ENCODE measurements at places on chromosomes 11 and 22. TPM values are rescaled to one million over a fixed set of nuclear protein-coding genes. Genes with fewer than 3 reads are reported as not detected.
A peak's percentile ranks its signal among the peaks of the same experiment; 100 is the strongest.

The CHCHD10 gene
- polyA plus RNA-seq, result 3,552 TPM

GRCh38 chr22:40216041-40216756 is 38.5 kb downstream of the TNRC6B start:
- DNase-seq, result no peak

DNA sequence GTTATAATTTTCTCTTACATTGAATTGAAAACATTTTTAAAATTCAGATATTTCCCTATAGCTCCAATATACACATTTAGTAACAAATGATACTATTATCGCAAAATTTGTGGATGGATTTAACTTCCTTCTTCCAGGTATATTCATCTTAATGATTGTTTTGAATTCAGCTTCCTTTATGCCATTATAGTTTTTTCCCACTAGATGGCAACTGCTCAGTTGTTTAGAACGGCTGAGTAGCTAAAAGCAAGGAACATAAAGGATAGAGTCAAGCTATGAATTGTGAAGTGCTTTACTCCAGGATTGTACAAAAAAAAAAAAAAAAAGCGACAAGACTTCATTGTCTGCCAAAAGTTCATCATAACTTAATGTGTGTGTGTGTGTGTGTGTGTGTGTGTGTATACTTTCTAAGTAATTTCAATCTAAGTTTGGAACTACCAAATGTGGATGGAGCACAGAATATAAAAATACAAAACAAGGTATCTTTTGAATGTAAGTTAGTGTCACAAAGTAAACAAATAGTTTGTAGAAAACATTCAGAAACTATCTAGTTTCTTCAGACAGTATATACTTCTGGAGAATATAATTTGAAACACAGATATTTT is 846.4 kb downstream of the DLG2 start:
- no peak for DNase-seq

DNA sequence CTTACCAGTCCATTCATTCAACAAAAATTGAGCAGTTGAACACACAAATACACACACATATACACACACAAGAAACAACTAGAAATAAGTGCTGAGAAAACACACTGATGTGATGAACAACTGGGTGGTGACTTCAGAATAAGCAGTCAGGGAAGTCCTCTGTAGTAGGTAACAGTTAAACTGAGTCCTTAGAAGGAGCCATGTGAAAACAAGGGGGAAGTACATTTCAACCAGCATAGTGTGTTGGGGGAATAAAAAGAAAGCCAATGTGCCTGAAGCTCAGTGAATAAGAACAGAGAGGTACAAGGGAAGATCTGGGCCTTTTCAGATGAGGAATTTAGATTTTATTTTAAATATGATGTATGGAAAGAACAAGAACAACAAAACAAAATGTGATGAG is 6.8 kb upstream of the TMEM123 start:
- DNase-seq, result no peak

GRCh38 chr11:65396769-65397745 is 10.6 kb downstream of the FRMD8 start:
- no peak for DNase-seq

- no peak for DNase-seq
Observed at GRCh38 chr22:47112994-47113852, 350.8 kb downstream of the TBC1D22A start.

The ELFN2 gene
- under 0.01 TPM for polyA plus RNA-seq

DNA sequence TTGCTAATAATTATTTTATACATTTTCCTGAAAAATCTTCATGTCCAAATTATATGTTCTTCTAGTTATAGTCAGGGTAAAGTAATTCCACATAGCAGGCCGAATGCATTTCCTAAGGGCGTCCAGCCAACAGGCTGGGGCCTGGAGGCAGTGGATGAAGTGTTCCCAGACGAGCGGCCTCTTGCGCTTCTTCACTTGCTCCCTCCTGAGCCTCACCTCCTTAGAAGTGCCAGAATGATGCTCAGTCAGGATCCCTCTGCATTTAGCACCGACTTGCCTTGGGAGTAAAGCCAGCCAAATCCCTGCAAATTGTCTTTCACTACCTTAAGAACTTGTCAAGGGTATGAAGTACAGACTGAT is 1.5 kb downstream of the OLFML1 start:
- DNase-seq, result peak; percentile 22

DNA sequence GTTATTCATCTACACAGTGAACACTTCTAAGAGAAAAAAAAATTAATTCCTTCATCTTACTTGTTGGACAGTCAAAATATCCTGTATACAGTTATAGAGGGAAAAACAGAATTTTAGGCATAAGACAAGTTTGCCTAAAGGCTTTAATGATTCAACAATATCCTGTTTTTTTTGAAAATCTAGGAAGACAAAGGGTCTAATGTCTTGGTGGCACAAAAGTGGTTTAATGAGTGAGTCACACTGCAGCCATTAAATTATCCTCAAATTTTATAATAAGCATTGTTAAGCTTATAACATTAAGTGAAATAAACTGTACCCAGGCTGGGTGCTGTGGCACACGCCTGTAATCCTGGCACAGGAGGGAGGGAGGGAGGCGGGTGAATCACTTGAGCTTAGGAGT is 72.9 kb downstream of the GAB2 start:
- no peak for DNase-seq

The OR56B1 gene
- polyA plus RNA-seq, result not detected

DNA sequence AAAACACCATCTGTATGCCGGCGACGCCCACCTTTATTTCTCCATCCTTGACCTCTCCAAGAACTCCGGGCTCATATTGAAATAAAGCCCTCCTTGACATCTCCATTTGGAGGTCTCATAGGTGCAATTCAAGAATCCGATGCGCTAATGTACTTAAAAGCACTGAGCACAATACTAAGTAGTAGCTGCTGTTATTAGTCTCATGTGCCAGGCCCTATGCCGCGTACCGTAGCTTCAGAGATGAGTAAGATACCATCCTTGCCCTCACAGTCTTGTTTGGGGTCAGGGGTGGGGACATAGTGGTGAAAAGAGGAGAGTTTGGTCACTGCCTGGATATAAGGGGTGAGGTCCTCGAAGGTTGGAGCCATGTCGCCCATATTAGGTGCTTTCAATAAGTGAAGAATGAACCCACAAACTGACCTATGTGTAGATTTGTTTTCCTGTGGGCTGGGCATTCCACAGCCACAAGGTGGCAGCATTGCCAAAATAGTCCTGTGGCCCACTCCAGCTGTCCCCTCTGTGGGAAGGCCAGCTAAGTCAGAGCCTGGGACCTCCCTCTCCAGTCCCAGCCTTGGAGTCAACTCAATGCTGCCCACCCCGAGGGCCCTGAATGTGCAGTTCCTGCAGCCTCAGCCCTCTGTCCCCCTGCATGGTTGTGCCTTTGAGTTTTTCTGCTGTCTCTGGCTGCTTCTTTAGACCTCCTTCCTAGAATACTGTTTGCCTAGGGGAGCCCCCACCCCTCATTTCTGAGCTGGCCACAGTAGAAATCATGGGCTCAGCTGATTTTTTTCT is 6.5 kb downstream of the DCPS start:
- peak; percentile 74 for DNase-seq

- DNase-seq, result no peak
Observed at GRCh38 chr22:42256930-42257329, 13.5 kb downstream of the TCF20 start.

GRCh38 chr22:32158712-32159533 is at the start of gene C22orf42:
TSS of gene C22orf42 (minus strand) at chr22:32159303. CDS start at chr22:32159215, 88 bp downstream.
- DNase-seq, result no peak

- DNase-seq, result no peak
Observed at GRCh38 chr22:47013861-47014635, 251.6 kb downstream of the TBC1D22A start.

DNA sequence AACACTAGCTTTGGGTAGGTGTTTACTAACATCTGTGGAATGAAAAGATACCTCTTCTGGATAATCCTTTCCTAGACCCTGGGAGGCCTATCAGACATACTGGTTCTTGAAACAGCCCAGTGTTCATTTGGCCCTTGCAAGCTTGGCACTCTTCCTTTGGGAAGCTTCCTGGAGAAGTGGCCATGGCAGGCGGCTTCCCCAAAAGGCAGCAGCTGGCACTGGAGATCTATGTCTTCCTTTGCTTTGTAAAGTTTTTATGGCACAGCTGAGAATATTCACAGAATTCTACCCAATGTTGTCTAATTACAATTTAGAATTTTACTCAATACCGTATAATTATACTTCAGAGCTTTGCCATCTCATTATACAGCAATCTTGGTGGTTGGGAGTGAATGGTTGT is 199.2 kb upstream of the C11orf87 start:
- DNase-seq, result no peak

DNA sequence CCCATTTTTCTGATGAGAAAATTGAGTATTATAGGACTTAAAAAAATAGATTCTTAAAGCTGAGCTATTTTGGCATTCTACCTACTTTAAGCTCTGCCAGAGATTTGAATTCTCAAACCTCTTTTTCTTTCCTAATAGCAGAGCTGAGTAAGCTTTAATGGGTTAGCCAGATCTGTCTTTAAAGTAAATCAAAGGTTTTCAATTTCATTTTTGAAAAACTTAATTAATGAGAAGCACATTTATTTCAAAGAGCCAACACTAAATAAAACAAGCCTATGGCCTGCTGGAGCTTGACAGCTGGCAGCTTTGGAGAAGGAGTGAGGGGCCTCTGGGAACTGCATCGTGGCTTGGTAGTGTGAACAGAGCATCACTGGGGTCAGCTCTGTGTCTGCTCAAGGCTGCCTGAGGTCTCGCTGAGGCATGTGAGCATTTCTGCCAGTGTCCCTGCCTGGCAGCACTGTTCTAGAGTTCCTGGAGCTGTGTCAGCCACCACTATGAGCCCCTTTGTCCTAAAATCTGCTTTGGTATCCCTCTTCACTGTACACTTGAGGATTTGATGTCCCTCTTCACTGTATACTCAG is 50.4 kb upstream of the PRSS23 start:
- no peak for DNase-seq

DNA sequence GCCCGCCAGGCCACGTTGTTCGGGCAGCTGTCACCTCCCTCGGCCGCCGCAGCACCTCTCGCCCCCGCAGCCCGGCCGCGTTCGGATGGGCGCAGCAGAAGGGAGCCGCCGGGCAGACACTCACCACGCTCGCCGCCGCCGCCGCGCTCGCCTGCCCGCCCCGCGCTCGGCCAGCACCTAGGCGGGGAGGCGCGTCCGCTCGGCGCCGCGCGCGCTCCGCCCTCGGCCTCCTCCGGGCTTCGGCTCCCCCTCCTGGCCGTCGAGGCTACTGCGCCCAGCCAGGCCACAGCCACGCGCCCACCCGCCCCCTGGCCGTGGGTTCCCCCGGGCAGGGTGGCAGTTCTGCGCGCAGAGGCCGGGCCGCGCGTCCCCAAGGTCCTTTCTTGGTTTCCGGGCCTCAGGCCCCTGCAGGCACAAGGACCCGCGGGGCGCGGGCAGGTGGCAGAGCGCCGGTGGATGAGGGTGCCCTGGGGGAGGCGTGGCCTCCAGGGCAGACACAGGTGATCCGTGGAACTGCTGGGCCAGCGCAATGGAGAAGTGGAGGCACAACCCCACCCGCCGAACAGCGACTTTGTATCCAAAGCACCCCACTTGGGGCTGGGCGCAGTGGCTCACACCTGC is at the start of gene SLC25A22:
Gene SLC25A22, minus strand, starts transcription at position 189 of the 621 bp plus-strand sequence. CDS start 3,275 bp downstream, outside the sequence.
- peak; percentile 68 for DNase-seq

- DNase-seq, result peak; percentile 79
Observed at GRCh38 chr11:119363851-119364590, 17.5 kb downstream of the USP2 start.

All from heart right ventricle (tissue), 16 donors.